Ecto neural progenitor cell (in vitro differentiated cells): ENCODE measurements at places on chromosomes 3 and 15.

- DNase-seq, result no peak
These were observed 54.0 kb downstream of the DAPK2 start for GRCh38 chr15:63992300-63992699.

DNA sequence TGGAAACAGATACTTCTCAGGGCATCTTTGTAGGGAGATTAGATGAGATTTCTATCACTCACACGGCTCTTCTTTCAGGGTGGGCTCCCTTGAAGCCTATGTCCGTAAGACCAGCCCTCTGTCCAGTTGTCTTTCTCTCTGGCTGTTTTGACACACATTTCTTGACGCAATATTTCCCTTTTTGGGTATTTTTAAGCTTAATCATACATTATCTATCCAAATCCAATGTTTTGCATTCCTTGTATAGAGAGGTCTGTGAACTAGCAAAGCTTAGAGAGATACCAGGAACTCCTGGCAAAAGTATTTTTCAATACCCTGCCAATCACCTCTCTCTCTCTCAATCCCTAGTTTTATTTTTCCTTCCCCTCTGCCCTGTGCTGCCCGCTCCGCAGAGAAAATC, 79.3 kb downstream of the EOMES start:
- DNase-seq, result no peak

- no peak for DNase-seq
These were observed 8.4 kb upstream of the SLCO2A1 start for GRCh38 chr3:134038071-134038491.

- DNase-seq, result no peak
These were observed 14.5 kb upstream of the RNU6-1 start for GRCh38 chr15:67854358-67854757.

DNA sequence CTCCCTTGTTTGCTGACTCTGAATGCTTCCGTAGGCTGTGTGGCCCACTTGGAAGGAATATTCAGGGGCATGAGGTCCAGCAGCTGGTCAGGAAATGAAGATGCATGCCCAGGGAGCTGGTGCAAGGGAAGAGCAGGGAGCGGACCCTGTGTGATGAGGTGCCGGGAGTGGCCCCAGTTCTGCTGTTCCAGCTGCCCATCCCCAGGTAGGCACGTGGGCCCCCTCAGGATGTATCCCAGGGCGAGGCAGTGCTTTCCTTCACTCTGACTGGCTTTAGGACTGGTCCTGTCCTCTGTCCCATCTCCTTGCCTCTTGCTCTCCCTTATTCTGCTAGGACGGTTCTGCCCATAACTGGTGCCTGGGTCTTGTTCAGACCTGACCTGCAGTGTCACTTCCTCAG, 1.1 kb upstream of the FAM3D start:
- DNase-seq, result no peak

DNA sequence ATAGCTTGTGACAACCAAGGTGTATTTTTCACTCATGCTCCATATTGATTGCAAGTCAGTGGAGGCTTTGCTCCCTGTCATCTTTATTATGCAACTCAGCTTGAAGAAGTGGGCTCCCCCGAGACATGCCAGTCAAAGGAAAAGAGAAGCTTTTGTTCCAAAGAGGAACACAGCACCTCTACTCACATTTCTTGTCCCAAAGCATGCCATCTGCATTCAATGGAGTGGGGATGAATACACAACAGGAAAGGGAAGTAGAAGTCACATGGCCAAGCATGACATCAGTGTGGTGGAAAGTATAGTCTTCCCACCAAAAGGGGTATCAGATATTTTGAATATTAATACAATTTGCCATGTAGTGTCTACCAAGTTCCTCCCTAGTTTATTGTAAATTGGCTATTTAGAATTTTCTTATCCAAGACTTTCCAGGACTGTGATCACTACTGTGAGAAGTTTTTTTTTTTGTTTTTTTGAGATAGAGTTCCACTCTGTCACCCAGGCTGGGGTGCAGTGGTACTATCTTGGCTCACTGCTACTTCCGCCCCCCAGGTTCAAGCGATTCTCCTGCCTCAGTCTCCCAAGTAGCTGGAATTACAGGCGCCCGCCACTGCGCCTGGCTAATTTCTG, 114.5 kb downstream of the GMPS start:
- DNase-seq, result no peak

- no peak for DNase-seq
These were observed 197.5 kb upstream of the TSC22D2 start for GRCh38 chr3:150210461-150211110.

DNA sequence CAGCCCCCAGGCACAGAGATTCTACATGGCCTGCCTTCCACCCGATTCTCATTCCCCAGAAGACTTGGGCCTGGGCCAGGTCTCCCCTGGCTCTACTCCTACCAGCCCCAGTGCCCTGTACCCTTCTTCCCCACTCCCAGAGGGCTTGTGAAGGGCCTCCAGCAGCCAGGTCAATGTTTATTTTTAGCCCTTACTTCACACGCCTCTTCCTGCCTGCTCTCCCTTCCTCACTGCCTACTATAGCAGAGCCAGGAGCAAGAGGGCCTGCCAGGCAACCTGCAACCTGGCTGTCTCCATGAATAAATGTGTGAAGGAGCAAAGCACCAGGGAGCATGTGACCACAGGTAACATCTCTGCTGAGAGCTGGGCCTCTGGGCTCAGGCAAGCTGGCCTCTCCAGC, 26.4 kb upstream of the APEH start:
- DNase-seq, result no peak

- DNase-seq, result no peak
These were observed 542.9 kb downstream of the FHIT start for GRCh38 chr3:60708191-60708975.
